CD4-positive, alpha-beta T cell treated with Interleukin-4 for 1 hour (primary cell): ENCODE measurements at places on chromosomes 16 and 17.

- DNase-seq, result no peak
Observed at GRCh38 chr17:20040216-20040615, 31.1 kb downstream of the SPECC1 start.

DNA sequence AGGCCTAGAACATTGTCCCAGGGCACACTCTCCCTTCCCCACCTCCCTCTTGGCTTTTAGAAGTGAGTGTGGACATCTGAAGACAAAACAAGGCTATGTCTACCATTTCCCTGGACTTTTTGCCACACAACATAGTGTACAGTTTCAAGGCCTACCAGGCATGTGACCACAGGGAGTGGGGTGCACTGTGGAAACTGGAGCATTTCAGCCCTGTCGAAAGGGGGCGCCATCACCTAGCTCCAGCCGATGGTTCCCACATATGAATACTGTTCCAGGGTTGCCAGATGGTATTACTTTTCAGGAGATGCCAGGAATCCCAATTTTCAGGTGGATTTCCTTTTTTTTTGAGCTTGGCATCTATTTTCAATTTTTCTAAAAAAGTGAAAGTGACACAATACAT lies 140.7 kb downstream of the KATNIP start:
- DNase-seq, result peak; percentile 12

- no peak for DNase-seq
Observed at GRCh38 chr16:83717308-83717707, 90.5 kb upstream of the HSBP1 start.

DNA sequence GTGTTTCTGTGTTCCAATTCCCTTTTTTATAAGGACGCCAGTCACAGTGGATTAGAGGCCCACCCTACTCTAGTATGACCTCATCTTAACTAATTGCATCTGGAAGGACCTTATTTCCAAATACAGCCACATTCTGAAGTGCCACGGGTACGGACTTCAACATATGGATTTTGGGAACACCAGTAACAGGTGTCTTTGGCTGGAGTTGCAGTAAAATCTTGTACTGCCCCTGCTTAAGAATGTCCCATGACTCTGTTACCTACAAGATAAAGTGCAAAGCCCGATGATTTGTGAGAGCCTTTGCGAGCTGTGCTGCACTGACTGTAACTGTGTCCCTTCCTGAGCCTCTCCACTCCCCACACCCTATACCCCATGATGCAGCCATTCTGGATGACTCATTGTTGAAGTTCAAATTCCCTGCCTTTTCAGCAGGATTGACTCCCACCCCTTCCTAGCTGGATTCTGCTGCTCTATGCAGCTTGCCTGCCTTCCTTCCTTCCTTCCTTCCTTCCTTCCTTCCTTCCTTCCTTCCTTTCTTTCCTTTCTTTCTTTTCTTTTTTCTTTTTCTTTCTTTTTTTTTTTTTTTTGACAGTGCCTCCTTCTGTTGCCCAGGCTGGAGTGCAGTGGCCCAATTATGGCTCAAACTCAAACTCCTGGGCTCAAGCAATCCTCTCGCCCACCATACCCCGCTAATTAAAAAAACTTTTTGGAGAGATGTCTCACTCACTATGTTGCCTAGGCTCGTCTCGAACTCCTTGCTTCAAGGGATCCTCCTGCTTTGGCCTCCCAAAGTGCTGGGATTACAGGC lies 2.1 kb downstream of the HCRT start:
- no peak for DNase-seq

DNA sequence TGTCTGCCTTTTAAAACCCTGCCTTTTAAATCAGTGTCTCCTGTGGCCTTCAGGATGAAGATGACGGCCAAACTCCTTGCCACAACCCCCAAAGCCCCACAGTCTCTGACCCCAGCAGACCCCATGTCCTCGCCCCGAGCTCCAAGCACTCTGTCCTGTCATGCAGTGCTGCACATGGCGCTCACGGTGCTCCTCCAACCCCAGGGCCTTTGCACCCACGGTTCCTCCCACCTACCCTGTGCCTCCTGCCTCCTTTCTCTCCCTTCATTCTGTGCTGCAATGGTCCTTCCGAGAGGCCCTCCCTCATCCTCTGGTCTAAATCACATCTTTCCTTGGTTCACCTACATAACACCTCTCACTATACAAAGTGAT lies 235.3 kb downstream of the KATNIP start:
- DNase-seq, result no peak

- no peak for DNase-seq
Observed at GRCh38 chr16:87806261-87806640, 40.5 kb upstream of the KLHDC4 start.

DNA sequence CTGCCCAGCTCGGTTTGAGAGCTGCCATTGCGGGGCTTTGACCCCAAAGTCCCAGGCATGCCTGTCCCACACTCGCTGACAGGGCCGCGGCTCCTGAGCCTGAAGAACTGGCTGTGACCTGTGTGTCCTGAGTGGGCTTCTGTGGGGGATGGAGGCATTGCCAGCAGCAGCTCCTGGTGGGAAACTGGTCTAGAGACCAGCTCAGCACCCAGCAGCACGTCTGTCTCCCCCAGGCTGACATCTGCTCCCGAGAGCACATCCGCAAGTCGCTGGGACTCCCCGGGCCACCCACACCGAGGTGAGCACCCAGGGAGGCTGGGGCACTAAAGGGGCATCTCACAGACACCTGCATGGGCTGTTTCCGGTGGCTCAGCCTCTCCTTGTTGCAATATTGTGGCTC lies 13.4 kb downstream of the ENDOV start:
- DNase-seq, result no peak

GRCh38 chr17:4219241-4219640 lies 44.5 kb downstream of the ANKFY1 start:
- DNase-seq, result no peak

GRCh38 chr16:65353183-65353582 lies 231.3 kb upstream of the CDH11 start:
- no peak for DNase-seq
